ENCODE measurements at places on chromosomes 5 and 9. TPM values are rescaled to one million over a fixed set of nuclear protein-coding genes. Genes with fewer than 3 reads are reported as not detected.
A peak's percentile ranks its signal among the peaks of the same experiment; 100 is the strongest.

DNA sequence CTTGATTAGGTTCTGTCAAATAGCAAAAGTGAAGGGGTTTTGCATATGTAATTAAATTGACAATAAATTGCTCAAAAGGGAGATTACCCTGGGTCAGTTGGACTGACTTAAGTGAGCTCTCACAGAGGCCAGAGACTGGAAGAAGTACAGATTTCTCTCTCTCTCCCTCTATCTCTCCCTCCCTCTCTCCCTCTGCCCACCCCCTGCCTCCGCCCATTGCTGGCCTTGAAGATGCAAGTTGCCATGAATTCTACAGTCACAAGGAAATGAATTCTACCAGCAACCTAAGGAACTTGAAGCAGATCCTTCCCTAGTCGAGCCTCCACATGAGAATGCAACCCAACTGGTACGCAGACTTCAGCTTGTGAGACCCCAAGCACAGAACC is 119.2 kb downstream of the LPAR1 start:
- DNase-seq = no peak

GRCh38 chr9:128123451-128124080 is 4.0 kb downstream of the PTGES2 start:
- DNase-seq = peak; percentile 22

GRCh38 chr5:57751710-57752109 is 269.1 kb upstream of the ACTBL2 start:
- DNase-seq = no peak

DNA sequence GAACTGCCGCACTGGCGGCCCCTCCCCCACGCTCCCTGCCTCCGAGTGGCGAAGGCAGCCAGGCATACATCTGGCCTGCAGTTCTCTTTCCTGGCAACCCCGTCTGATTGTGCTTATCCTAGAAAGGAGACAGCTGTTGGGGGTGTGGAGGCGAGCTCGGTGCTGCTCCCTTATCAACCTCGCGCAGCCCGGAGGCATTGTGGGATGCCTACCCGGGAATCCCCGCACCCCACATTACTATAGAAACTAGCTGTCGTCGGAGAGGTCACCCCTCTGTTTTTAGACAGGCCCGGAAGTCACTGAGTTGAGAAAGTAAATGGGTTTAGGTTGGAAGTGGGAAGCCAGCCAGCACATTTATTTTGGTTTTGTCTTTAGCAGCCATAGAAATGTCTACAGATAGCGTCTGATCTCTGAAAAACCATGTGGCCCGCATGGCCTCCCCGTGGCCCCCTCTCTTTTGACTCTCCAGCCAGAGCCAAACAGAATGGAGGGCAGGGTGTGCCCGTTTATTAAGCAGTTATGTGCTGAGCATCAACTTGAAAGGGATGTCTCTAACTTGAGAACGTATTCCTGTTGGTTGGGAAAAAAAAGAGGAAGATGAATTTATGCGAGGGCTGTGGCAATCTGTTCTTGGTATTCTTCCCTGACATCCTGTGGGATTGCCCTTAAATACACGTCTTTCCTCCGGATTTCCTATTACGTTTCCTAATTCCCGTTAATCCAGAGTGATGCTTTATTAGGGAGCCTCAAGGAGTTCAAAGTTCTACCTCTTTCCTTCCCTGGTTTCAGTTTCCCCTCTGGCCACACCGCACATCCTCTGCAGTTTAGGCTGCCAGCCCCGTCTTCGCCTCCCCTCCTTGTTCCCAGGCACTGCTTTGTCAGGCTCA is 3.9 kb downstream of the STC2 start:
- peak; percentile 45 for DNase-seq

DNA sequence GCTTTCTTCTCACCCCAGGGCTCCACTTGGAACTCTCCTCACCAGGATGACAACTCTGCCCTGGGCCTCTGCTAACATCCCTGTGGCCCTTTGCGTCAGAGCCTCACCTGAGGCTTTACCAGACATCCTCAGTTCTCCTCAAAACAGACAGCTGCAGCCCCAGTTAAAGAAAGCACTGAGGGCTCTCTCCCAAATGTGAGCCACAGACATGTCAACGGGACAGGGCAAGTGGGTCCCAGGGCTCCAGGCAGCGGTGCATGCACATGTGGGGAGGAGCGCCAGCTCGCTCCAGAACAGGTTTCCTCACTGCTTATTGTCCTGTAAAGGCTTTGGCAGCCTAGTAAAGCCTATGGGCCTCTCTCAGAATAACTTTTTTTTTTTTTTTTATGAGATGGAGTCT is 37.3 kb downstream of the IPPK start:
- DNase-seq = no peak

DNA sequence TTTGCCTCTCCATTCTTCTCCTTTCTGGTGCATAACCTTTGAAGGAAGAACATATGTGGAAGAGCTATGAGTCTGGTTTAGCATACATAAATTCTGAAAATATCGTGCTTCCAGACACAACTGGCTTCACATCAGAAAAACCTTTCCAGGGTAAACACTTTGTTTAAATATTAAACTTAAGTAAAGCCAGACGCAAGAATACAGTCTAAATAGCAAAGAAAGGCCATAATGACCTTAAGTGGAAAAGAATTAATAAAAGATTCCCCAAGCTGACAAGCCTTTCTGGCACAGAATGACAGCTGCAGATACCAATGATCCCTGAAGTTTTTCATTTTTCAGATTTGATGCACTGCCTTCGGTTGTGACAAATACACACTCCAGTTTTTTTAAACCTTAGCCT is 13.5 kb upstream of the TSSK1B start:
- DNase-seq = no peak

- DNase-seq = no peak
Observed at GRCh38 chr5:149128023-149128875, 13.0 kb upstream of the ABLIM3 start.

GRCh38 chr5:31908396-31908795 is 265.7 kb downstream of the GOLPH3 start:
- DNase-seq = no peak

GRCh38 chr5:179806250-179807048 is at the start of gene MGAT4B:
Gene MGAT4B (minus strand): TSS chr5:179806866. CDS start chr5:179806583, 283 bp downstream.
- DNase-seq = peak; percentile 75

Gene CARD19
- 21.7 TPM for total RNA-seq

GRCh38 chr9:96131825-96132224 is 170.2 kb downstream of the HSD17B3 start:
- no peak for DNase-seq

Gene USP20
- 44.3 TPM for total RNA-seq

GRCh38 chr5:37738865-37739488 is 100.9 kb downstream of the GDNF start:
- no peak for DNase-seq

DNA sequence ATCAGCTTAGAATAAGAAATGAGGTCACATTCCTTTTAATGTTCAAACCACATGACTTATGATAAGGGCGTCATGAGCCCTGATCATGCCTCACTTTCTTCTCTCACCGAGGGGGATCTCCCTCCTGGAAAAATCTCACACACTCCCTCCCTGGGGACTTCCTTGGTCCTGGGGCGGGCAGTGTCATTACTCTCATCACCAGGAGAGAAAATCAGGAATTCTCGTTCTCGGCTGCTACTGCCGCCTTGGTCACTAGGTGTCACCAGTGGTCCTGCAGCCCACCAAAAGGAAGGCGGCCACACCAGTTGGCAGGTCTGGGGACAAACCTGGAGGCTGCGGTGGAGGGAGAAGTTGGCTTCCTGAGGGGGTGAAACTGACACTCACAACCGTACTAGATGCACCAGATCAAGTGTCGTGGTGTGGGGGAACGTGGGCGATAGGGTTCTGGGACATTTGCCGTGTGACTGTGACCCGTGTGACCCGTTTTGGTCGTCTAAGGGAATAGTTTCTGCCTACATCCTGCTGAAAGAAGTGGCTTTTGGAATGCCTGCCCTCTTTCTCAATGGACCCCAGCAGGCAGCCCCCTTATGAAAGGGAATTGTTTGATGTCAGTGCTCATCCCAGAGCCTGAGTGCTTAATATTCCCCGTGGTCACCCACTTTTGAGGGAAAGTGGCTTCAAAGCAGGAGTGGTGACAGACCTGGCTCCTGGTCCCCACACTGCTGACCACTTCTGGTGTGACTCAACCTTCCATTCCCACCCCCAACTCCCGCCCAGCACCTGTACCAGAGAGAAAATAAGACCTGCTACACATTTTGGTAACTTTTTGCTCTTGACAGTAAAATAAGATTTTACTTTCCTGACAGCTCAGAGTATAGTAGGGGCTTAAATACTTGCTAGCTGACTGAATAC is 63.2 kb downstream of the ACER2 start:
- no peak for DNase-seq

Gene CTNNAL1
- total RNA-seq = 14.6 TPM

DNA sequence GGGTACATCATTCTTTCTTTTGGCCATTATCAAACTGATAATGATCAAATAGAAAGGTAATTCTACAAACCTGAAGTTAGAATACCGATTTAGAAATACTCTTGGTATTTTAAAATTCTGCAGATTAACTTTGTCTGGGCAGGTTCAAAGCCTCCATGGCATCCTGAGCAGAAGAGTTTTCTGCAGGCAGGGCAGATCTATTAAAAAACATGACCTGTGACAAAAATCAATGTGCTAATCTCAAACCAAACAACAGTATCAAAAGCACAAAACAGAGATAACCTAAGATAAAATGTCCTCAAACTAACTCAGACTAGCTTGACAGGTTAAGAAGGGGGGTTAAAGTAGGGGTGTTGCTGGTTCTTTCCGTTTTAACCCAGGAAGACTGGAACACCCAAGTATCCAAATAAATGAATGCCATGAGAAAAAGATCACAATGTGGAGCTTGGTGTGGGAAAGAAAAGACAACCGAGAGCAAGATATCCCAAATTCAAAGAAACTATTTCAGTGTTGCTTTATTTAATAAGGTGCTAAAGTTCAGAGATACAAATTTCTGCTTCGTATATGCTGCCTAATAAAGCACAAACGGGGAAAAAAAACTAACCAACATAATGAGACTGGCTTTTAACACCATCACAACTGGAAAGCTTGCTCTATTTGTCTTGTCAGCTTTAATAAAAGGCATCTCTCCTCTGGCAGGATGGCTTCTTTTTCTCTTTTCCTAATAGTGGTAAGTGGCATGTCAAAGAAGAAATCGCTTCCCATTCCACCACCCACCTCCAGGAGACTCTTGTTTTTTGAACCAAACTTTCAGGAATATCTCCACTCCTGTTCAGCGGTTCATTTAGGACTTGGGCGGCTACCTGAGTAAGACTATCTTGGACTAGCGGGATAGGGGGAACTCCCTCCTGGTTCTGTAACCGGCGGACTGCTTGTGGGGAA is 2.3 kb downstream of the EFNA5 start:
- no peak for DNase-seq

Gene BSPRY
- total RNA-seq = 5.0 TPM

DNA sequence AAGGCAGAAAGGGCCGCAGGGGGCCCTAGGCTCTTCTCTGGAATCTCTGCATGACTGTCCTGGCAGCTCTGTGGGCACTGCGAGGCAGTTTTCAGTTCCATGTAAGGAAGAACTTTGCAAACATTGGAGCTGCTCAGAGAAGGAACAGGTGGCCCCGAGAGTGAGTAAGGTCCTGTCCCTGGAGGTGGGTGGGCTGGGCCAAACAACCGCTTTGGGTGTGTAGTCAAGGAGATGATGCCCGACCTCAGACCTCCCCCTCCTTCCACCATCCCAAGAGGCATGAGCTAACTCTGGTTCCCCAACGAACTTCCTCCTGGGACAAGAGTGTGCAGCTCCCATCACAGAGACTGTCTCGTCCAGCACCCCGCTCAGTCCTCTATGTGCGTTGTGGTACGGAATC is 20.5 kb downstream of the CSF1R start:
- DNase-seq = no peak

Gene CD72
- 7.0 TPM for total RNA-seq

Gene CRHBP
- total RNA-seq = not detected

Gene TMEFF1
- 0.33 TPM for total RNA-seq

- no peak for DNase-seq
Observed at GRCh38 chr9:118162716-118163115, 458.5 kb downstream of the TLR4 start.
